ENCODE measurements at places on chromosomes 3 and 15.

- DNase-seq: no peak
Measured at GRCh38 chr3:158419820-158420653, 151.0 kb upstream of the MLF1 start.

GRCh38 chr15:36406911-36407310 is 172.5 kb upstream of the CDIN1 start:
- no peak for DNase-seq

GRCh38 chr3:59472541-59472940 is 422.7 kb upstream of the CFAP20DC start:
- no peak for DNase-seq

DNA sequence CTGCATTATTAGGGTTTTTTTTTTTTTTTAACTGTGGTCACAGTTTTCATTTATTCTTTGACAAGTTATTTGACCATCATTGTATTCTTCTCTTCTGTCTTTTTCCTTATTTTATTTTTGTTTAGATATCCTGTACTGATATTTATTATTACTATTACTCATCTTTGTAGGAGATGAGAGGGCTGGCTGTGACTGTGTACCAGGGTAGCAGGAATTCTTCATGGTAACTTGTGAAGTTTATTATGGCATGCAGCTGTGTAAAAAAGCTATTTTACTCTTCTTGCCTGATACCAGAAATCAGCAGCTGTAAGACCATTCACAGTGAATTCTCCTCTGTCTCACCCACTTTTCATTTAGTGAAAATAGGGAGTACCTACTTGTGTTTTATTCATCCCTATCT is 44.5 kb downstream of the ATP6V1A start:
- DNase-seq: no peak

- no peak for DNase-seq
Measured at GRCh38 chr15:25905140-25905539, 42.0 kb upstream of the ATP10A start.

GRCh38 chr3:62527474-62527873 is 154.1 kb upstream of the FEZF2 start:
- no peak for DNase-seq

DNA sequence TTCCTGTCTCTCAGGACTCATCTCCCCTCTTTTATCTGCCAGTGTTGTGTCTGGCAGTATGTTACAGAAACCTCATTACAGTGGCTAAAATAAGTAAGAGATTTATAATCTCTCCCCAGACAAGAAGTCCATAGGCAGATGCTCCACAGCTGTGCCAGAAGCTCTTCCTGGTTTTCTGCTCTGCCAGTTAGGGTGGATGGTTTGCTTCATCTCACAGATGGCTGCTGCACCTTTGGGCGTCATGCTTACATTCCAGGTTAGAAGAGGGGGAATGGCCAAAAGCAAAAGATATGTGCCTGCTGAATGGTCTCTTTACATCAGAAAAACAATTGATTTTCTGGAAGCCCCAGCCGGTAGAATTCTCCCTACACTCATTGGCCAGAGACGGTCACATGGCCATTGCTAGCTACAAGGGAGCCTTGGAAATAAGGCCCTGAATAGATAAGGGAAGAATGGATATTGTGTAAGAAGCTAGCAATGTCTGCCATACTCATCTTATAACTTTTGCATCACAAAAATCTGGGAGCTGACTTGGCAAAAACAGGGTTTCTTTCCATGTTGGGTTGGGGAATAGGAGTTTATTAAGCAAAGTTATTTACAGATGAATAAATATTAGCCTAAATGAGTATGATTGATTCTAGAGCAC is 91.1 kb downstream of the PDCD6IP start:
- no peak for DNase-seq

- DNase-seq: no peak
Measured at GRCh38 chr15:86267892-86268291, 188.2 kb downstream of the AGBL1 start.

DNA sequence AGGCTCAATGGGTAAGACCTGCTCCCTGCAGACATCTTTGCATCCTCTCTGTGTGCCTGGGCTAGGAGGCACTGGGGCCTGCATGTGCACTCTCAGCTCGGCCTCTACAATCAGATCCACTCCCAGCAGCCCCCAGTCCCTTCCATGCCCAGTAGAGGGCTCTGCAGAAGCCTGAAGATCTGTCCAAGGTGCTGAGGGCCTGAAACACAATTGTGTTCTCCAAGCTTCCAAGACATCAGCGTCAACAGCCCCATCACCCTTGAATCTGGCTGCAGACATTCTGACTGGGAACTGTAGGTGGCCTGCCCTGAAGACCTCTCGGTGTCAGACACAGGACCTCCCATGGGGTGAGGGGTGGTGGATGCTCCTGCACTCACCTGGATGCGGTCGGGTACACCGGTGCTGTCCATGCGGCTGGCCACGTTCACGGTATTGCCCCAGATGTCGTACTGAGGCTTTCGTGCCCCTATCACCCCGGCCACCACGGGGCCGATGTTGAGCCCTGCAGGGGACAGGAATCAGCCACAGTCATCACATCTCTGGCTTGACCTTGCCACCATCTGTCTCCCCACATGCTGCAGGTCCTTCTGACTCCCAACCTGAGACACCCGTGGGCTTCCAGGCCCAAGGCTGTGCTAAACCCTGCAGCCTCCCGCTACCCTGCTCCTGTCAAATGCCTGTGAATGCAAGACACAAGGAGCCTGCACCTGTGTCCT is 84.7 kb downstream of the SEC22A start:
- peak; percentile 74 for DNase-seq
